ENCODE measurements at places on chromosomes 5 and 9.

DNA sequence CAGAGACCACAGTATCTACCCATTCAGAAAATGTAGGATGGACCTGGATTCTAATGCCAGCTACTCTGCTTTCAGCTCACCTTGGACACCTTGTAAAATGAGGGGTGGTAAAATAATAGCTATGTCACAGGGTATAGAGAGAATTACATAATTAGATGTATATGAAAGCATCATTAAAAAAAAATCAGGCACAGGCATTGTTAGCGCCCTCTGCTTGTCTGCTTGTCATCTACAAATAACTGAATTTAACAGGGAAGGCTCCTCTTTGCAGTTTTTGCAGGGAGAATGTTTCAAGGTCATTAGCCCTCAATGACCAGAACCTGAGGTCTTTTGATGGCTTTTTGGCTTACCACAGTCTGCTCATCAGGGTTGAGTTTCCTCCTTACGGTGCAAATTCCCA, 58.0 kb downstream of the GPR21 start:
- DNase-seq: no peak

DNA sequence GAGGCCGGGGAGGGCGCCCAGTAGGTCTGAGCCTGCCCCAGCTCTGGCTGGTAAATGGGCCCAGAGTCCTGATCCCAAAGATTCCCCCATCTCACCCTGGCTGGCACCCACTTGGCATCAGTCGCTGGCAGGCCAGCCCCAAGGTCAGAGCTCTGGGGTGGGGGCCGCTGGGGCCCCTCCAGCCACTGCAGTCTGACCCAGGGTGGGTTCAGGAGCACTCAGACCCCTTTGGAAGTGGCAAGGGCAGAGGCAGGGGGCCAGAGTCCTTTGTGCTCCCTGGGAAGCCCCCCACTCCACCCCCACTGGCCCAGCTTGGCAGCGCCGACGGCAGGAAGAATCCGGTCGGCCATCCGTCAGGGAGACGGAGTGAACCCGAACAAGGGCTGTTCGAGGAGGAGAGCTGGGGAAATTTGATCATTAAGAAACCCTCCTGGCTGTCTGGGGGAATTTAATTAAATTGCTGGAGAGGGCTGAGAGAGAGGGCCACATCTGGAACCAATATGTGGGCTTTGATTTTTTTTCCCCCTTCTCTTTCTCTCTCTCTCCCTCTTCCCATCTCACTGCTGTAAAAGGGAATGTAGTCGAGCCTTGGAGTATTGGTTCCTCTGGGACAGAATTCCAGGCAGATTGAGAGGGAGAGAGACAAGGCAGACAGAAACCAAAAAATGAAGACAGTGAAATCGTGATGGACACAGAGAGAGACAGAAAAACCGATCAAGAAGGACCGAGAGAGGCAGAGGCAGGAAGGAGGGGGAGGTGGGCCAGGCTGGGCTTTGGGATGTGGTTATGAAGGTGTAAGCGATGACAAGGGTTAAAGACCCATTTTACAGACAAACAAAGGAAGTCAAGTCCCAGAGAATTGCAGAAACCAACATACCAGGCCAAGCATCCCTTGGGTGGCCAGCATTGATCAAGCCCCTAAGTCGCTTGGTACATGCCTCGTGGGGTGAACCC, 8.1 kb upstream of the ASB6 start:
- no peak for DNase-seq

- no peak for DNase-seq
These were observed 44.1 kb upstream of the ACO1 start for GRCh38 chr9:32340361-32340760.

DNA sequence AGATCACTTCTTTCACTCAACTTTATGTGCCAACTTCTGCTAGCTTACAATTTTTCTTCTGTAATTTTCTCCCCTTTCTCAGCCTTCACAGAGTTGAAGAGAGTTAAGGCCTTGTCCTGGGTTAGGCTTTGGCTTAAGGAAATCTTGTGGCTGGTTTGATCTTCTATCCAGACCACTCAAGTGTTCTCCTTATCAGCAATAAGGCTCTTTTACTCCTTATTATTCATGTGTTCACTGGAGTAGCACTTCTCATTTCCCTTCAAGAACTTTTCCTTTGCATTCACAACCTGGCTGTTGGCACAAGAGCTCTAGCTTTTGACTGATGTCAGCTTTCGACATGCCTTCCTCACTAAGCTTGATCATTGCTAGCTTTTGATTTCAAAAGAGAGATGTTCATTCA, 86.9 kb upstream of the ALDH1B1 start:
- DNase-seq: no peak

DNA sequence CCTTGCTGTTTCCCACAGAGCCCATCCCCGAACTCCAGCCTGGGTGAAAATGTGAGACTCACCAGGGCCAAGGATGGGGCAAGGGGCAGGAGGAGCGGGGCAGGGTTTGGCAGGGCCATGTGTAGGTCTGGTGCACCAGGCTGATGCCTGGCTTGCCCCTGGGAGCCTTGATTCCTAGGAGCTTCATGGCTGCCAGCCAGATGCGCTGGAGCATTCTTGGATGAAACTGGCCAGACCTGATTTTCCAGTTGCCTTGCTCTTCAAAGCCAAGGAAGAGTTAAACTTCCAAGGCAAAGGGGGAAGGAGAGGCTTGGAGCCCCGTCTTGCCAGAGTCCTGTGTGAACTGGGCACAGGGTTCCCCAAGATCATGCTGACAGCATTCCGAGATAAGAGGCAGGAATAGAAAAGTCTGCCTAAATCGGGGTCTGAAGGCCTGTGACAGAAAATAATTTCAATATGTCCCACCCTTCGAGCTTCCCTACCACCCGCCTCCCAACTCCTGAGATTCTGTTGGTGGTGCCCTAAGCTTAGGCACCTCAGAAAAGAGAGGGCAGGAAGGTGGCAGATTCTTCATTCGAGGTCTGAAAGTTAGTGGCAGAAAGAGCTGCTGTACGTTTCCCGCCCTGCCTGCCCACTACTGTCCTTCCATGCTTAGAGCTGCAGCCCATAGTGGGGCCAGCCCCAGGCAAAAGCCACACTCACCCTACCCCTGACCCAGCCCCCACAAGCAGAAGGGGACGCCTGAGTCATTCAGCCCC, 20.4 kb downstream of the FAT2 start:
- DNase-seq: no peak

GRCh38 chr9:107740088-107740980, 250.8 kb upstream of the KLF4 start:
- no peak for DNase-seq
